Mammary epithelial cell (primary cell): ENCODE measurements at places on chromosomes 5 and 9.

DNA sequence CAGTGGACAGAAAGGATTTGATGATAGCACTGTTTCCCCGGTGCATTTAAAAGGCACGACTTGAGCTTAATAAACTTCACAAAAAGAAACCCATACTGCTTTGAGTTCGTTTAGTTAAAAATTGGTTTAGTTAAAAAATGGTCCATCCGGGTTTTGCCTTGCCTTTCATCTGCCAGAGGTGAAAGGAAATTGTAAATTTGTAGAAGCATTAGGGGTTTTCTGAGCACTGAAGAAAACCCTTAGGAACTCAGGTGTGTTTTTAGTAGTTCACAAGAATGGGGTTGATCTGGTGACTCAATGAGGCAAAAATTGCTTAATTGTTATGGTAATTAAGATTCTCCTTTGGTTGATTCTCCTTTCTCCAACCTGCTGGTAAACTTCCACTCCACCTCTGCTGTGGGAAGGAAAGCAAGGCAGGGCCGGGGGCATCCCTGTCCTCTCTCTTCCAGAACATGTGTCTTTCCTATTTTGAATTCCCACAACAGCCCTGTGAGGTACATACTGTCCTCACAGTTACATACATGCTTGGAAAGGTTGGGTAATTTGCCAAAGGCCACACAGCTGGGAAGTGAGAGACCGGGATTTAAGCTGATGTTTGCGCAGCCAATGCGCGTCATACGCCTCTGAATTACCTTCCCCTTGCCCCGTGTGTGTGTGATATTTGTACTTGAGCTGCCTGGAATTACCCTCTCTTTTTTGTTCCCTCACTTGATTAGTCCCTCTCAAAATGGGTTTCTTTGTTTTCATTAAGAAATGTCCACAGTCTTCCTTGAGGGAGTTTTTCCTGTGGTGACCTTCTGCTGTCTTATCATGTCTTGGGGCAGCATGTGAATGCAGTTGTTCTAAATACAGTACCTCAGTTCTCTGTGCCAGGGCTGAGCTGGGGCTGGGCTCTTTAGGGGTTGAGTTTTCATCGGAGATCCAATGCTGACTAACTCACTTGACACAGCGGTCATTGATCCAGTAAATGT lies 94.4 kb downstream of the ARHGAP26 start:
- no peak for DNase-seq

DNA sequence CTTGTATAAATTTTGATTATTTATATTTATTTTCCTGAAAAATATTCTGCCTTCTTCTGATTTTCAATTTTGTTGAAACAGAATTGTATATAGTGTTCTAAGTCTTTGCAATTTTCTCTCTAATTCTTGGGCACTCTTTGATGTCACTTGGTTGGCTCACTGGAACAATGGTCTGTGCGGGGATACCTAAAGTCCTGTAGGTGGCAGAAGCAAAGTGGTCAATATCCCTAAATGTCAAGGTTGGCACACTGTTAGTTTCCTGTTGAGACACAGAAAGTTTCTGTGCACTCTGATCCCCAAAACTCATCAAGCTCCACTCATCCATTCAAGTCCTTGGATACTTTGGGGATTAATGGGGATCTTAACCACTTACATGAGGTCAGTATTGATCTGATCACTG lies 480.8 kb upstream of the CCNG1 start:
- DNase-seq, result no peak

DNA sequence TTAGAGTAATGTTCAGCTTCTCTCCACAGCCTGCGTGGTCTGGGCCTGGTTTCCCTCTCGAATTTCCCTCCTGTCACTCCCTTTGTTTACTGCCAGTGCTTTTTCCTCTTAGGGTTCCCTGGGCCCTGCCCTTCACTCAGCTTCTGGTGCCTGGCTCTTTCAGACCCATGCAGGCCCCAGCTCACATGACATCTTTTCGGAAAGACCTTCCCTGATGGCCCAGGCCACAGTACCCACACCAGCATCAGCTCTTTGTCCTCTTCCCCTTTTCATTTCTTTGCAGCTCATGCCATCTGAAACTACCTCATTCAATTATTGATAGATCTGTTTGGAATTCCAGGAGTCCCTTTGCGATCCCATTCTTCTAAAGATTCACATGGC lies 68.1 kb upstream of the ABL1 start:
- no peak for DNase-seq

GRCh38 chr9:4743131-4743875 lies 2.3 kb upstream of the AK3 start:
- DNase-seq, result peak; percentile 86

- DNase-seq, result no peak
These were observed 97.9 kb downstream of the CD180 start for GRCh38 chr5:67098656-67099055.

GRCh38 chr5:170611449-170612090 lies 107.8 kb downstream of the KCNIP1 start:
- no peak for DNase-seq

DNA sequence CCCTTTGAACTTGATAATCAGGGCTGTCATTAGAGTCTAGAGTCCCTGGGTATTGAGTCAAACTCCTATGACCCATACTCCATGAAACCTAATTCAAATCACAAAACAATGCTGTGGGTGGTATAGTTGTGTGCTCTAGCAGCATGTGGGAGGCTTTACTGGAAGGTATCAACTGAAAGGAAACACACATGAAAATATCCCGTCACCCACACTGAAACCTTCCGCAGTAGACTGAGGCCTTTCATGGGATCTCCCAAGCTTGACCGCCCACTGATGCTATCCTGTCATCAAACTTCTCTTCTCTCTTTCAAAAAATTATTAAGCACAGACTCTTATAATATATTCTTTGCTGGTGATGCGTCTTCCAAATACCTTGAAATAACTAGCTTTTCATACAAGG lies 569.1 kb upstream of the MEF2C start:
- DNase-seq, result no peak

GRCh38 chr9:130124085-130124860 lies 47.9 kb upstream of the NCS1 start:
- no peak for DNase-seq

DNA sequence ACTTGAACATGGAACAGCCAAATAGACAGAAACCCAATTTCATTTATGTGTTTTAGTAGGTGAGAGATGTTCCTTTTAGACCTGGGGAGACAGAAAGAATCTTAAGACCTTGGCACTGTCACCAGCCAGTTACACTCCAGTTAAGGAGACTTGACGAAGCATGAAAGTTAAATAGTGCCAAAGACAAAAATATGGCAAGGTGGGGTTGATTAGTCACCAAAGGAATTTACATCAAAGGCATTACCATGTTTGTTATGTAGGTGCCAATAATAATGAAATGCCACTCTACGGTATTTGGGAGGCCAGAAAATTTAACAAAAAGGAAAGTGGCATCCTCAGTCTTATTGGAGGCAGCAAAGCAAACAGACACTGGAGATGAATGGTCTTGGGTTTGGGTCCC lies 9.2 kb upstream of the IL12B start:
- DNase-seq, result peak; percentile 39

DNA sequence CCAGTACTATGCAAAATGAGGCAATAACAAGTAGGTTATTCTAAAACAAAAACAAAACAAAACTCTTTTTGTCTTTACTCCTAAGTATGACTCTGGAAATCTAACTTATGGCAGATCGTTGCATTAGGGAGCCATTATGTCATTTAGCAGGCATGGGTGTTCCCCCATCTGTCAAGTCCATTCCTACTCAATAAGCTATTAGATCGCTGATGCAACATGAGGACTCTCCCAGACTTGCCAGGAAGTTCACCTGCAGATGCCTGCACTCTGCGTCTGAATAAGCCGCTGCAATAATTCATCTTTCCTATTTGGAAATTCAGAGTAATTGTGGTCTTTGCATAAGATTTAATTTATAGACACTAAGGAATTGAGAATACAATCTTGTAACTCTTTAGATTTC lies 585.0 kb downstream of the KIF4B start:
- DNase-seq, result no peak

- DNase-seq, result peak; percentile 32
These were observed 209.5 kb downstream of the ARHGAP26 start for GRCh38 chr5:142979636-142980035.

DNA sequence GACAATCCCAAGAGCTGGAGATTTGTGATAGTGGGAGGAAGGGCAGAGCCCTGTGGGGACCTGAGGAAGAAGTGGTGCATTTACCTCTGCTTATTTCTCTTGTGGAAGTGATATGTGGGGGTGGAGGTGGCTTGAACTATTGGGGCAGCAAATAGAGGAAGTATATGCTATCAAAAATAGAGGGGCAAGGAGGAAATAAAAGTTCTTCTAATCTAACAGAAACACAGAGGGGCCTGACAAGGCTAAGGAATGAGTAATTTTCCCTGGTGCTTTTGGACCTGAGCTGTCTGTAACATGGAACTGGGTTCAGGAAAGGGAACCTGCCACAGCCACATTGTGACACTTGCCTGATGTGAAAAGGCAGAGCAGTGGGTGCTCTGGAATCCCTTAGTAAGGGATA lies 378.6 kb upstream of the KLF4 start:
- no peak for DNase-seq

DNA sequence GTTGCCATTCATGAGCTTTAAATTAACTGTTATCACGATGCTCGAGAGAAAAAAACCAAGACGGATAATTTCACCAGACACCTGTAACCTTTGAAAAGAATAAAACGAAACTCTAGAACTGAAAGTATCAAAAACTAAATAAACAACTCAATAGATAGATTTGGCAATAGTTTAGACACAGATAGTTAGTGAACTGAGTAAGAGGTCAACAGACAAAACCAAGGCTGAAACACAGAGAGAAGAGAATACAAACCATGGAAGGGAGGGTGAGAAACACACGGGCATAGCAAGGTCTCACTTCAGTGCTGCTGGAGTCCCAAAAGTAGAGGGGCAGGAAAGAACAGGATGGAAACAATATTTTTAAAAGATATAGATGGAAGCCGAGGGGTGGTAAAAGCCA lies 3.3 kb upstream of the OR2V1 start:
- no peak for DNase-seq

DNA sequence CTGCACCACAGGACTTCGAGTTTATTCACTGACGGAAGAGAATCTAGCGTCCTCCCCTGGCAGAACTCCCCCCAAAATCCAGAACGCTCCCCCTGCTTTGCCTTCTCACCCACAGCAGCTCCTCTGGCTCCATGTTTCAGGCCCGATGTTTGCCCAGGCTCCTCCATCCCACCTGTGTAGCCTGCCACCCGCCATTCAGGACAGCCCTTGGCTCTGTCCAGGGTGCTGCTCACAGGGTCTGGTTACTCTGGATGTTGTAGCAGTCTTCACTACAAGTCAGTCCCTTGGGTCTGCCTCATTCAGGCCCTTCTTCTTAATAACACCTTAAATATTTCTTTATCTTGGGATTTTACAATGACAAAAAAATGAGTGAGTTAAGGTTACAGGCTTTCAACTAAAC lies 41.3 kb upstream of the SV2C start:
- DNase-seq, result no peak

DNA sequence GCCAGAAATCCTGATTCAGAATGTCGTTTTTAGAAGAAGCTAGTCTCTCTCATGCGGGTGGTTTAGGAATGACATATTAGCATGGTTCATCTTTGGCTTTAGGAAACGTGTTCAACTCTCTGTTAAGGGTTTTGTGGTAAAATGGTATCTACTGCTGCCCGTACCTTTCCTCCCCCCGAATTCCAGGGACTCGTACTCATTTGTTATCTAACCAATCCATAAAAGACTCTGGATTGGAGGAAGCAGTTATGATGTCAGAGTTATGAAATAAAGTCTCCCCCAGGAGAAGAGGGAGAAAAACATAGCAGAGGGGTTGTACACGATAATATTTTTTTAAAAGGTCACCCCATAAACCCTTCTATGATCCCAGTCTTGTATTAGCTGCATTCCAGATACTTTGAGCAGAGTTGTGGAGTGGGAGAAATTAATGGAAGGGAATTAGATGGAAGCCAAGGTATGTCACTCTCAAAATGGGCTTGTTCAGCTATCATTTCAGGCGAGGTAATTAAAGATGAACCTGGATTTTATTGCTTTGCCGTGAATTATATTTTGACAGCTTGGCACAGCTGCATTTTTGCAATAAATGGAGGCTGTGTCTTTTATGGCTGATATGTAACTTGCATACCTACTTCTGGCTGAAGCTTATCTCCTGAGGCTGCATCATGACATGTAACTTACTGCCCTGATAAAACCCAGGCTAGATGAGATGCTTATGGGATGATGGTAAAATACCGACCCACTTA lies 31.3 kb downstream of the RAI14 start:
- DNase-seq, result no peak

GRCh38 chr9:19133549-19134345 lies 6.5 kb upstream of the PLIN2 start:
- no peak for DNase-seq

GRCh38 chr9:82553654-82554366 lies 509.1 kb downstream of the RASEF start:
- DNase-seq, result peak; percentile 61

DNA sequence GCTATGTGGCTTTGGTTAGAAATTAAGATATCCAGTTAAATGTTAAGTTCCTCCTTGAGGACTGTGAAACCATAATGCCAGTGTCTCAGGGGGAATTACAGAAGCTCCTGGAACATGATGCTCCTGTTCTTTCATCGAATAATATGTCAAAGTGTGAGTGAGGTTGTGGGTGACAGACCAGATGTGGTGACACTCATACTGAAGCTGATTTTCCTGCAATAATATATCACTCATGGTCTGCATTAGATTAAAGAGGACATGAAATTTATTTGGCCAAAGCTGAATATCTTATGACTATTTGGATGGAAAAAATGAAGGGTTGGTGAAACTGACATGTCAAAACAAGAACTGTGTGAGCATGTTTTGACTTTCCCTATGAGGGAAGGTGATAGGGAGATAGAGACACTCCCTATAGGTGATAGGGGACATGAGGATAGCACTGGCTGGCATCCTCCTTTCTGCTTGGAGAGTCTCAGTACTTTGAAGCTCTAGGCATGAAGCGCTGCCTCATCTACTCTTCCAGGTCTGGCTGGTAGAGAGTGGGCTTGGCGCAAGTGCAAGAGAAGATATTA lies 173.5 kb downstream of the ARHGEF28 start:
- peak; percentile 28 for DNase-seq

- DNase-seq, result no peak
These were observed 124.7 kb upstream of the FTMT start for GRCh38 chr5:121726991-121727390.

GRCh38 chr9:86990290-86990689 lies 43.0 kb upstream of the GAS1 start:
- DNase-seq, result no peak

DNA sequence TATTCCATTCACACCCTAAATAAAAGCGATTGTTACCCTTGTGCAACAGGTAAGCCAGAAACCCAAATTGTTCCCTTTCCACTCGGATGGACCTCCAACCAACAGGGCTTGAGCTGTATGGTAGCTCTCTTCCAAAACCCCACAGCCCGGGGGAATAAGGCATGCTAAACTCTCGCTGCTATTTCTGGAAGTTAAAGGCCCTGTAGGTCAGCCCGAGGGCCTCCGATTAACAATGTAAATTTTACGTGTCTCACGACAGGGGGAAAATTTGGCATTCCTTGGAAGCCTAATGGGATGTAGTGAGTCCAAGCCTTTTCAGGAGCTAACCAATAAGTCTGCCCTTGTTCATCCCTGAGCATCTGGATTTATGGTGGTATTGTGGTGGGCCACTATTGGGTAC lies 26.0 kb downstream of the CNOT8 start:
- DNase-seq, result no peak
